SW 1271 (cell line): ENCODE measurements at places on chromosomes 3 and 15.
A peak's percentile ranks its signal among the peaks of the same experiment; 100 is the strongest.

DNA sequence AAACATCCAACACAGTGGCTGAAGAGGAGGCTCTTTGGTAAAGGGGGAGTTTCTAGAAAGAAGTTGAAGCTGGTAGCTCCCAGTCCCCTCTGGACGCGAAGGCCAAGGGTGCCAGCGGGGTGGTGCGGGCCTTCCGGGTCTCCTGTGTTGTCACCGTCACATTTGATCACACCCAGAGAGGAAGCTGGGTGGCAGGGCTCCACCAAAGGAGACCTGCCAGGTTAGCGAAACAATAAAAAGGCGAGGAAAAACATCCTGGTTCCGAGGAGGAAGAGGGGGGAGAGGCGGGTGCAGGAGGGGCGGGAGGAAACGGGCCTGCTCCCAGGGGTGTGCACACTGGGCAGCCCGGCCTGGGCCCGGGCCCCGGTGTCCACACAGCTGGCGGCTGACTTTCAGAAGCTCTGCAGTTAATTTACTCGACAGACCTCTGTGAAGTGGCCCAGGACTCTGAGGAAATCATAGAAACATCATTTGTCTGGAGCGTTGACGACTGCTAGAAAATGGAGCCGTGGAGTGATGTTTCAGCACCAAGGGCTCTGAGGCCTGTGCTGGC lies 12.1 kb downstream of the HEG1 start:
- no peak for DNase-seq

DNA sequence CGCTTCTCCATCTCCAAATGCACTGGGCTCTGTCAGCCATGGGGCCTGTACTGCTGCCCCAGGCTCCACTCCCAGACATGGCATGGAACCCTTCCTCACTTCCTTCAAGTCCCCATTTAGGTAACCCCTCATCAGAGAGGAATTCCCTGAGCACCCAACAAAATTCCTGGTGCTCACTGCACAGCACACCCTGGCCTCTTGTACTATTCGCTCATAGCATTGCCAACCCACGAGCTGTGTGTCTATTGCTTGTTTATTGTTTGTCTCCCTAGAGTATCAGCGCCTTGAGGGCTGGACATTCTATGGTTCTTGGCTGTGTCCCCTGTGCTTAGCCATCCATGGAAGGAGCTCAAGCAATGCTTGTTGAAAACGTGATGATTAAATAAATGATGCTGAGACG lies 46.1 kb upstream of the SLCO2A1 start:
- DNase-seq, result no peak

DNA sequence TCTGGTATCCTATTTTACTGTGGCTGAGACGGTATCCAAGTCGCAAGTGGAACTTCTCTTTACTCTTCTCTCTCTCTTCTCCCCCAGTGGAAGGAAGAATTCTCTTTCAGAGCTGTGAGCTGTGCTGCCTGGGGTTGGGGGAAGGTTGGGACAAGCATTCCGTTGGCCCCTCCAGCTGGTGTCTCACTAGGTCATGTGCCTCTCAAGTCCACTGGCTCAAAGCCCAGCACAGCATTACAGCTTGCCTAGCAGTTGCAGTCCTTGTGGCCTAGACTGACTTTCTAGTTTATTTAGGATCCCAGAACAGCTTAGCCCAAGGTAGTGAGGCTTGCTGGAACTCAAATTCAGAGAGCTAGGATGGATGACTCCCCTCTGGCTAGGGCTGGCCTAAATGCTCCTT lies 76.1 kb upstream of the SPATA16 start:
- DNase-seq, result no peak

- no peak for DNase-seq
These were observed 239.8 kb upstream of the TLE3 start for GRCh38 chr15:70337277-70338186.

DNA sequence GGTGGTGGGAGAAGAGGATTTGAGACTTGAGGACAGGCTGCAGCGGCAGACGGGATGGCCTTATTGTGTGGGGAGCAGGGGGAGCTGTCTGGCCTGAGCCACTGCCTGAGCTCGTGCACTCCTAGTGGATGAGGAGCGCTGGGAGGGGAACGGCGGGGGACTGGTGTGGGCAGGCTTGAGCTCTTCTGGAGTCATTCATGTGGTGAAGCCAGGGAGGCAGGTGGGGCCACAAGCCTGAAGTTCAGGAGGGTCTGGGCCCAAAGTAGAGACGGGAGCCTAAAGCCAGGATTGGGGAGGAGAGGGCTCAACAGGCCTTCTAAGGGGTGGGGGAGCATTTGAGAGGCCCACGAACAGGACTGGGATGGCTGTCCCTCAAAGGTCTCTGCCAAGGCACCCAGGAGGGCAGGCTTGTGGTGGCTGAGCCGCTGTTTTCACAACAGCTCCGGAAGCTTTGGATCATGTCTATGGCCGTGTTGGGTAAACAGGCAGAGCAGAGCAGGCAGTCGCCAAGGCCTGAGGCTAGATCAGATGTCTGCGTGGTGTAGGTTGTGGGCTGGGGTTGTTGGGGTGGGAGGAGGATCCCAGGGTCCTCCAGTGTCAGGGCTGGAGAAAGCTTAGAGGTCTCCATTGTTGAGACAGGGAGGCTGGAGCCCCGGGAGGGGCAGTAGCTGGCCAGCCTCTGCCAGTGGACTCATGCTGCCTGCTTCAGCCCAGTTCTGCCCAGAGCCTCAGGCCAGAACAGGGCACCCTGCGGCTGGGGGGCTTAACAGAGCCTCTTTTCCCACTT lies 8.2 kb downstream of the PRKCD start:
- no peak for DNase-seq

DNA sequence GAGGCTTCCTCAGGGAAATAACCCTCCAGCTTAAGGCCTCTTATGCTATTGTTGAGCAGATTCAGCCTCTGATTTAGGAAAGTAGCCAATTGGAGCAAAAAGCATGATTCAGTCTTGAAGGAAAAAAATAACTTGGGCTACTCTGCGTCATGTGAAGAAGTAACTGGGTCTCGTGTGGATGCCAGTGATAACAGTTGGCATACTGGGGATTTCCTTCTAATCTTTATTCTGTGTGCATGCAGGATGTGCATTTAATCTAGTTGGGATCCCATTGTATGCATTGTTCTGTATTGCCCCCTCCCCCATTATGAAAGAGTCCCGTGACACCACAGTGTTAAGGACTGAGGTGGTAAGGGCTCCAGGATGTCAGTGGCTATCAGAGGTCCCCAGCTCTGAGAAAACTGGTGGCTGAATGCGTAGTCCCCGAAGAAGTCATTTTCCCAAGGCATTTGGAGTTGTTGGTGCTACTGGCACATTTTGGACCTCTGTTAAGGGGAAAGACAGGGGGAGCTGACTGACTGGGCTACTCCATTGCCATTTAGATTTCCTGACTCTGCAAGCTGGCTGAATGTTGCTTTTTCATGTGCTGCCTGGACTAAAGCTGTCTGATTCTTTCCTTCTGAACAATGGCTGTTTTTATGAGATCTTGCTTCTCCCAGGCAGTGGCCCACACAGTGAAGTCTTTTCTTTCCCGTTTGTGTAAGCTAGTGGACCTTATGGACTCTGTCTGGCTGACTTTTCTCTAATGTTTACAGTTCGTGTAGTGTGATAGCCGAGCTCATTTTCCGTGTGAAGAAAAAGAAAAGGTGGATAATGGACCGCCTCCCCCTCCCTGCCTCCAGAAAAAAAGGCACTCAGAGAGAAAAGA lies 38.4 kb upstream of the TRAK1 start:
- DNase-seq, result no peak

DNA sequence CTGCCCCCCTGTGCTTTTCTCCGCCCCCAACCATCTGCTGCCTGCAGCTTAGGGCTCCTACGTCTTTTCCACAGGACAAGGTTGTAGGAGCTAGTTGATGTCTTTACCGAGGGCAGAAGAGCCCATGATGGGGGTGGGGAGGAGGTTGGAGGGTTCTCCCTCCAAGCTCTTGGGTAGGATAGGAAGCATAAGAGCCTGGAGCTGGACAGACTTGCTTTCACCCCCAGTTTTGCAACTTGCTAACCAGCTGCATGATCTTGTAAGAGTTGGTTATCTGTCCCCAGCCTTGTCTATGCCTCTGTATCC lies 856 bp downstream of the ABCF3 start:
- DNase-seq, result no peak

DNA sequence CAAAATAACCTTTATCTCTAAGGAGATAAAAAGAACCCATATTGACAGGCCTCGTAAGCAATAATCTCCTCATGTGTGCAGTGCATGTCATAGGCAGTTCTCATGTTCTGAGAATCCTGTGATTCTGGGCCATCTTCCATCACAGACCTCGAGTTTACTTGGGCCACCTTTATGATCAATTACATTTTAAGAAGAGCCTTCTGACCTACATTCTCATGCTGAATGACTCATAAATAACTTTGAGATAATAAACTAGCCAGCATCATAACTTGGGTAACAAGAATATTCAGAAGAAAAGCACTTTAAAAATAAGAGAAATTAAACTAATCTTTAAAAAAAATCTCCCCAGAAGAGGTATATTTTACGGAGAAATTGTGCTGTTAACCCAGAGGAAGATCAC lies 310.7 kb upstream of the ZNF717 start:
- DNase-seq, result no peak

DNA sequence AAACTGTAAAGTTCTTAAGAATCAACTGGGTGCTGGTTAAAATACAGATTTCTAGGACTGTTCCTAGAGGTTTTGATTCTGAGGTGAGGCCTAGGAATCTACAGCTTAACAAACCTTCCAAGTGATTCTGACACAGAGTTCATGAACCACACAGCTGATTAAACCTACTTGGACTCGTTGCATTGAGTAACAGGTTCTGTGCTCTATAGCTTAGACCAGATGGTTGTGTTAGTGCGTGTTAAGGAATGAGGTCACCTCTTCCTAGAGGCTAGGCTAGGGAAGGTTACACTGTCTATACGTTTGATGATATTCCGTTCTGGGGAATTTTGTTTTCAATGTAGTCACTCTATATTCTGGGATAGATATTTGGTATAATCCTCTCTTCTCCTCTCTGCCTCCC lies 21.9 kb downstream of the EID1 start:
- no peak for DNase-seq

- DNase-seq, result no peak
These were observed 22.1 kb upstream of the TRA2B start for GRCh38 chr3:185959609-185960521.

- DNase-seq, result no peak
These were observed 24.7 kb downstream of the GOLGA6L2 start for GRCh38 chr15:23422099-23422945.

DNA sequence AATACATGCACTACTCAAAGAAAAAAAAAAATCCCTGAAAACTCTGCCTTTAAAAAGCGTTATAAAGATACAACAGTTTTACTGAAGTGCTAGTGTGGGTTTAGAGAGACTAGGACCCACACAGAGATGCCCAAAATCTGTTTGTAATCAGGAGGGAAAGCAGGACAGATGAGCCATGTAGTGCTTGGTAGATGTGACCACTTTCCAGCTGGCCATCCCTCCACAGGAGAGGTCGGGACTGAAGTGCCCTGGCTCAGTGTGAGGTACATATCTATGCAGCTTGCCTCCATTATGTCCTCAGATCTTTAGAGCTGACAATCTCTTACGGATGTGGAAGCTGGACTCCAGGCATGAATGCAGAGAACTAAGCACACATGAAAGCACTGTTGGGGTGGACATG lies 57.5 kb upstream of the NANOGP8 start:
- DNase-seq, result no peak

DNA sequence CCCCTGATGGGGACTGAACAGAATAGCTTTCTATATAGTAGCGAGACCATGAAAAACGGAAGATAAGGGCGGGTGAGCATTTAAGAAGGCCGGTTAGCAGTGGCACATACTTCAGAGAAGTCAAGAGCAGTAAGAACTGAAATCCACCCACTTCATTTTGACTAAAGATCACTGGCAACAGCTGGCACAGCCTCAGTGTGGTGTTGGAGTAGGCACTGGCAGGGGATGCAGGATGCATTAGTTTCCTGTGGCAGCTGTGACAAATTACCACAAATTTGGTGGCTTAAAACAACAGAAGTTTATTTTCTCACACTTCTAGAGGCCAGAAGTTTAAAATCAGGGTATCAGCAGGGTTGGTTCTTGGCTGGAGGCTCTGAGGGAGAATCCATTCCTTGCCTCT lies 176.5 kb downstream of the ADAMTSL3 start:
- DNase-seq, result no peak

DNA sequence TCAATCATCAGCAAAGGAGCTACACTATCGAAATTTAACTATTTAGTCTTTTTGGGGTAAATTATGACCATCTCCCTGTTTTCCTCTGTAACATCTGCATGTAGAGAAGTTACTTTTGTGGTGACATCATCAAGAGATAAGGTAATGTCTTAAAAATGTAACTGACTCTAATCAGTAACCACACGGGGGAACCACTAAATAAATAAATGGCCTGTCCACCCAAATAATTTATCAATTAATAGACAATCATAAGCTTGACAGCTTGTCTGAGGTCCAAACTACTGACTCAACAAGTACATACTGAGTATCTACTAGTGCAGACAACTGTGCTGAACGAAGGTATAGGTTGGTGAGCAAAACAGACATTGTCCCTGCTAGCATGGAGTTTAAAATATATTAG lies 219.3 kb downstream of the SLC9A9 start:
- DNase-seq, result no peak

GRCh38 chr15:93614386-93615104 lies 525.5 kb upstream of the RGMA start:
- no peak for DNase-seq

- no peak for DNase-seq
These were observed 842 bp downstream of the PCCB start for GRCh38 chr3:136250903-136251460.

DNA sequence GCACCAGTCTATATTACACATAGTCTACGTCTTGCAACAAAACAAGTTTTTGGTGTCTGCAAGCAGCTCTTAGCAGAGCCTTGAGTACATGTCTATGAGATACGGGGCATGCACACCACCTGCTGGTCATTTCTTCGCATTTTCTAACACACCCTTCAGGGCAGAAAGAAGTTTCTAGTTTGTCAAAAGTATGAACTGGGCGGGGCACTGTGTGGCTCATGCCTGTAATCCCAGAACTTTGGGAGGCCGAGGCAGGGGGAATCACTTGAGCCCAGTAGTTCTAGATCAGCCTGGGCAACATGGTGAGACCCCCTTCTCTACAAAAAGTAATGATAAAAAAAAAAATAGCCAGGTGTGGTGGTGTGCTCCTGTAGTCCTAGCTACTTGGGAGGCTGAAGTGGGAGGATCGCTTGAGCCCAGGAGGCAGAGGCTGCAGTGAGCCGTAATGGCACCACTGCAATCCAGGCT lies 64.2 kb upstream of the ARL8B start:
- DNase-seq, result peak; percentile 53

DNA sequence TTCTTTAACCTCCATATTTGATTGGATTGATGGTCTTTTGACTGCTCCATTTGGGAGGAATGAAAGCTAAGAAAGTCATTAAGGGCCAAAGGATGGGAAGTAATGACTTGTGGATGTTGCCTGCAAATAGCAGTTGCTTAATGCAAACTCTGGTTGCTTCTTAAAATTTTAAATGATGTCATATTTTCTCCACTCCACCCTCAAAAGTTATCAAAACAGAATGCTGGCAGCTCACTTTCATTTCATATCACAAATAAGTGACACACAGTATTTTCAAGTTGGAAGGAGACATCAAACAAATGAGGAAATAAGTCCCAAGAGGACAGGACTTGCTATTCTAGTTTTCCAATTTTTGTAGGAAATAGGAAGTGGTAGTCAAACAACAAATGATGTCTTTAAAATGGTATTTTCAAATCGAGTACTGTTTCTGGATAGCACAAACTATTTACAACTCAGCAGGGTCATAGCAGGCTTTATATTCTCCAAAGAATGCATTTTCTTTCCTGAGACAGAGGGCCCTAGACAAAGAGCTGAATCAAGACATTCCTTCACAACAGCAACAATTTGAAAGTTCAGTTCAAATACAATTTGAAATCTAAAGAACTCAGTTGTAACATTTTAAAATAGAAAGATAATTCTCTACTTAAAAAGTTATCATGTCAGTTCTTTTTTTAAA lies 165.1 kb upstream of the UBE2E1 start:
- no peak for DNase-seq

- peak; percentile 32 for DNase-seq
These were observed 66.5 kb upstream of the SH3GL3 start for GRCh38 chr15:83380682-83381081.
